ENCODE measurements at places on chromosomes 3 and 15.

GRCh38 chr15:36887214-36887961, 213.0 kb downstream of the MEIS2 start:
- DNase-seq: no peak

GRCh38 chr3:40068636-40069035, 240.9 kb upstream of the EIF1B start:
- DNase-seq: peak; percentile 49

GRCh38 chr3:132407025-132407424, 10.3 kb upstream of the DNAJC13 start:
- no peak for DNase-seq

- no peak for DNase-seq
Measured at GRCh38 chr15:72229076-72229946, 1.7 kb downstream of the PKM start.

DNA sequence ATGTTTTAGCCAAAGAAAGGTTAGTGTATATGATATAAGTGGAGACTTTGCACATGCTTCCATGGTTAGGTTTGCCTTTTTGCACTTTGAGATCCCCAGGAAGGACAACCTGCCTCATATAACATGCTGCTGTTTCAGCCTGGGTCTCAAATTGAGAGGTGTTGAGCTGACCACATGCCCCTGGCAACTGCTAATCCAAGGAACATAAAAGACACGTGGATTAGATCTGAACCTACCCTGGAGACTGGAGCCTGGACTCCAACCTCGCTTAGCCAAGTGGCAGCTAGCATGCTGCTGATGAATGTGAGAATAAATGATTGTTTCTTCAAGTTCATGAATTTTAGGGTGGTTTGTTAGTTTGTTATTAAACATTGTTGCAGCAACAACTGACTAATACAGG, 301.8 kb upstream of the TBC1D5 start:
- no peak for DNase-seq

- no peak for DNase-seq
Measured at GRCh38 chr15:81351651-81352050, 22.4 kb downstream of the TMC3 start.

GRCh38 chr3:66253790-66254620, 33.2 kb downstream of the SLC25A26 start:
- DNase-seq: no peak

GRCh38 chr3:34727700-34728099, 911.6 kb upstream of the ARPP21 start:
- no peak for DNase-seq

- DNase-seq: no peak
Measured at GRCh38 chr3:178206521-178206920, 329.7 kb upstream of the KCNMB2 start.

- no peak for DNase-seq
Measured at GRCh38 chr15:90638963-90639362, 78.2 kb upstream of the BLM start.

DNA sequence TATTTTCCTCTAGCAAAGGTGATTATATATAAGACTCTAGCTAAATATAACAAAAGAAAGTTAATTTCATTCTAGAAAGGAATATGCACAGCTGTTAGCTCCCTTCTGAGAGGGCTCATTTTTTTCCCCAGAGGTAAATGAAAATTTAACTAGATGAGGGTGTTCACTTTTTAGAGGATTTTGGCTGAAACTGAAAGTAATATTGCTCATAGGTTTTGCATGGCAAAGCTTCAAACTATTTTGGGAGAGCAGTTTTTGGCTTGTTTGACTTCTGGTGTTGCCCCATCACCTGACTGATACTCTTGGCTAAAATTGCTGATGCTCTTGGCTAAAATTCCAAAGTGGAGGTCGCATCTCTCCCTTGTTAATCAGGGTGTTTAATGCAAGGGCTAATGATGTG, 311.9 kb downstream of the EDEM1 start:
- no peak for DNase-seq

DNA sequence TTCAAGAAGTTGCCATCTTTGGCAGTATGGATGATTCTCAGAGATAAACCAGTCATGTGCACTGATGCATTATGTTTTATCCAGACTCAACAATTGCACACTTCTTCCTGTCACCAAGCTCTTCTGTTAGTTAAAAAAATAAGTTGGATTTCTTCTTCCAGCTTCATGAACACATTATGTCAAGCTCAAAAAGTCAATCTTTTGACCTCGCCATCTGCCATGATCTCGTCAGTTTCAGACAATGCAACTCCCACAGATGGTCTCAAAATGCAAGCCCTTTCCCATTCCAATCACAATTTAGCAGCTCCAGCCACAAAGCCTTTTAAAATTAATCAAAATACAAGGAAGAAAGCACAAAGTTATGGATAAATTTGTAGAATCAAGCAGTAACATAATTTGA, 42.8 kb downstream of the TFDP2 start:
- DNase-seq: no peak

GRCh38 chr3:195224980-195225580, 45.9 kb downstream of the XXYLT1 start:
- no peak for DNase-seq

DNA sequence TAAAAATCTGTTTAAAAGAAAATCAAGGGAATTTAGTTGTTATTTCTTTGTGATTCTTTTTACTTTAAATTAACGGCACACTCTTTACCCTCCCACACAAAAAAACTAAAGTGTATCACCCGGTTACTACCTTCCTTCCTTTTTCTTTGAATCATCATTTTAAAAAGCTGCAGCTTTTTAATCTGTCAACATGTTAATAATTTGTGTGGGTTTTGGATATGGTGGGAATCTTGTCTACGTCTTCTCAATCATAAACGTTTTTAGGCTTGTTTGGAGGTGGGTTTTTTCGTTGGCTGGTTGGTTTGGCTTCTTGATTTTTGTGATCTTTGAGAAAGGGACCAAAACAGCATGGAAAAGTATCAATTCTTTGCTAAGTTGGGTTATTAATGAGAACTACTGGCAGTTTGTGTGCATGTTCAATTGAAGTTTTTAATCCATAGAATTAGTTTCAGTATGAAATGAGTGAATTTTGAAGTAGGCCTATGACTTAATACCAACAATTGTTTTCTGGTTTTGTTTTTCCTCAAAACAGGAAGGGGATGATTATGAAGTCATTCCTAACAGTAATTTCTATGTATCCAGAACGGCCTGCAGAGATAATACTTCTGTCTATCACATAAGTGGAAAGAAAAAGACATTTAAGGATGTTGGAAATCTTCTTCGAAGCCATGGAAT, 4.5 kb downstream of the SMC4 start:
- DNase-seq: no peak

- DNase-seq: no peak
Measured at GRCh38 chr15:56944485-56944884, 26.0 kb downstream of the TCF12 start.

- no peak for DNase-seq
Measured at GRCh38 chr15:100601617-100602063, 344 bp downstream of the LINS1 start.

All from forelimb muscle (tissue), 1 donor.